ENCODE measurements at places on chromosomes 13 and 19.

- DNase-seq = no peak
These were observed 9.7 kb upstream of the SPACA4 start for GRCh38 chr19:48596679-48597465.

DNA sequence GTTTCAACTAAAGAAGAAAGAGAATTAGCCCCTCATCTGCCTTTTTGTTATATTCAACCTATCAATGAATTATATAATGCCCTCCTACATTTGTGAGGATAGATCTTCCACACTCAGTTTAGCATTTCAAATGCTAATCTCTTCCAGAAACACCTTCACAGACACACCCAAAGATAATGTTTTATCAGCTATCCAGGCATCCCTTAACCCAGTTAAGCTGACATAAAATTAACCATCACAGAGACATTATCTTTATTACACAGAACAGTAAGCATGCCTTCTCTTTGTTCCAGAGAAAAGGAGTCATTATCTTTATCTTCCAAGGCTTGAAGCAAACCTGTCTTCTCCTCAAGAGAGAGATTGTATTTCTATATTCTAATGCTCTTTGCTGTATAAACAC is 53.1 kb downstream of the PCDH20 start:
- no peak for DNase-seq

DNA sequence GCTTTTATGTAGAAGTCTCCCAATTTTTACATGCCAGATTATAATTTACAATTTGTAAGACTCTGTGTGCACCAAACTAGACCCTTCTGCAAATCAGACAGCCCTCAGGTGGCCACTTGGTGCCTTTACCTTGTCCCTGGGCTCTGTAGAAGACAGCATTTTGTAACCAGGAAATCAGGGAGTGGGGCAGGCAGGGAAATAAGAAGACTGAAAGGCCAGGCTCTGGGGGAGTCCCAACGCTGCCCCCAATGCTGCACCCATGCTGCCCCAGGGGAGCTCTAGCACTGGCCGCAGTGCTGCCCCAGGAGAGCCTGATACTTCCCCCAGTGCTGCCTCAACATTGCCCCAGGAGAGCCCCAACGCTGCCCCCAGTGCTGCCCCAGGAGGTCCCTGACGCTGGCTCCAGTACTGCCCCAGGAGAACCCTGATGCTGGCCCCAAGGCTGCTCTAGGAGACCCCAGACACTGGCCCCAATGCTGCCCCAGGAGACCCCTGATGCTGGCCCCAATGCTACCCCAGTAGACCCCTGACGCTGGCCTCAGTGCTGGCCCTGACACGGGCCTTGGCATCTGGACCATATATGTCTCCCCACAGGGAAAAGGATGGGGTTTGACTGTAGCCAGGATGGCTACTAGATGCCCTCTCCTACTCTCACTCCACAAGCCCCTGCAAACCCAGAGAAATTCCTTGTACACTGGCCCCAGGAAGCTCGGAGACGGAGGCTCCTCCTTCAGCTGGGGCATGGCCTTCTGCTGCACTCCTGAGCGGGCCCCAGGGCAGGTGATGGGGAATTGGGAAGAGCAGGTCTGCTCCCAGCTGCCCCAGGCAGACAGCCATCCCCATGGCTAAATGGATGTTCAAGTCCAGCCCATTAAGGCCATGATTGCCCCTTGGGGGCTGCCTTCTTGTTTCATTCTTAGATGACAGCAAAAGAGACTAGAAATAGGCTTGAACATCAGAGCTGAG is 23.6 kb downstream of the VSTM2B start:
- no peak for DNase-seq

- no peak for DNase-seq
These were observed 964 bp downstream of the SPINT2 start for GRCh38 chr19:38265213-38265861.

DNA sequence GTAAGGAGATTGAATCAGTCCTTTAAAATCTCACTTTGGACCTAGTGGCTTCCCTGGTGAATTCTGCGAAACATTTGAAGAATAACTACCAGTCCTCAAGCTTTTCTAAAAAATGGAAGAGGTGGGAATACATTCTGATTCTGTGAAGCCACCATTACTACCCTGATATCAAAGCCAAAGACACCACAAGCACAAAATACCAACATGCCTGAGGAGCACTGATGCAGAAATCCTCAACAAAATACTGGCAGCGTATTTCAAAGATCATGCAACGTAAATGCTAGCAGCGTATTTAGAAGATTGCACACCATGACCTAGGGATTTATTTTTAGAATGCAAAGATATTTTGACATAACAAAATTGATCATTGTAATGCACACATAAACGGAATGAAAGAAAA is 14.4 kb downstream of the ATP4B start:
- no peak for DNase-seq

DNA sequence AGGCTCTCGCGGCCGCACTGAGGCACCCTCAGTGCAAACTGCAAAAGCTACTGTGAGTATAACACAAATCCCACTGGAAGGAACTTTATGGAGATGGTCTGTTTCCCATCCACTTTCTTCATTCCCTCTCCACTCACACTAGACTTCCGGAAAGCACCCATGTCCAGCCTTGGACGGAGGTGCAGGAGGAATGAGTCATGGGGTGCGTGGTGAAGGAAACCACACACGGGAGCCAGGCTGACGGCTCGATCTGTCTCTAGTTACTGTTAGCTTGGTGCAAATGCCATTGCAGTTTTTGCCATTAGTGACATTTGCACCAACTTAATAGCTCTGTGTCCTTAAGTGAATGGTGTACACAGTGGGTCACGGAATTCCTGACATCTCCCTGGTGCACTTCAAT is 14.6 kb downstream of the NLRP8 start:
- DNase-seq = no peak

DNA sequence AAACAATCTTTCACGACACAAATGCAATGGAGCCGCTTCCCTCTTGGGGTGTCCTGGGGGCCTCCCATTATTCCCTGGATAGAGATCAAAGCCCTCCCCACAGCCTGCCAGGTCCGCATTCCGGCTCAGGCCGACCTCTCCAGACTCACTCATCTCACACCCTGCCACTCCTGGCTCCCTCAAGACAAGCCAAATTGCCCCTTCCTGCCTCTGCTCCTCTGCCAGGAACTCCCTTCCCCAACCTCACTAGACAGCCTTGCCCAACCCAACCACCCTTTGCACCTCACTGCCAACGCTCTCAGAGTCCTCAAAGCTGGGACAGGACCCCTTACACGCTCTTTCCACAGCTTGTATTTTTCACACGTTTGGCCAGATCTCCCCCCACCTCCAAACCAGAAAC is 1.5 kb downstream of the ABHD17A start:
- no peak for DNase-seq

GRCh38 chr19:40035996-40036395 is 20.0 kb downstream of the ZNF780B start:
- DNase-seq = no peak

DNA sequence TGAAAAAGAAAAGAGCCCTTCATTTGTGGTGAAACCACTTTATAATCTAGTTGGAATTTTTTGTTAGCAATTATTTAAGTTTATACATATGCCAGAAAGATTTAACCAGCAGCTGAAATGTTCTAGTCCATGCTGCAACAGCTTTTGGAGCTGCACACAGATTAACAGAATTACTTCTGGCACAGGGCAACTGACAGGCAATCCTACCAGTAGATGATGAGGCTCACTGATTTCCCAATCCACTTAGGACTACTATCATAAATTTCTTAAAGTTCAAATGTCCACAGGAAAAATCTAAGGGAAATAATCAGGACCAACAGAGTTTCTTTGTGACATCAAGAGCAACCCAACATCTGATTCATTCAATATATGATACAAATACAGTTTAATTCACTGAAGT is 78.8 kb downstream of the CRYL1 start:
- no peak for DNase-seq
